Fibroblast of skin of back (primary cell): ENCODE measurements at places on chromosomes 3 and 15.
A peak's percentile ranks its signal among the peaks of the same experiment; 100 is the strongest.

DNA sequence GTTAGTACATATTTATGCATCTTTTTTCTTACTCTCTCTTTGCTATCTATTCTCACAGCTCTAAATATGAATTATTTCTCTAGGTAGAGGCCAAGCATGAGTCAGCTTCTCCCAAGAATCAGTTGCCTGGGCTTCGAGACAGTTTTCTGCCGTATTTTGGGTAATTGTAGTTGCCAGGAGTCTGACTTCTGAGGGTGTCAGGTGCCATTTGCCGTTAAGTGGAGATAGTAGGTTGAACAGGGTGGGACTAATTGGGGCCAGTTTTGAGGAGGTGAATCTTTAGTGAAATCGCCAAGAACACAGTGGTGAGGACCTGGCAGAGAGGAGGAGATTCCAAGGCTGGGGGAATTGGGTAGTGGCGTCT is 7.8 kb upstream of the NRROS start:
- DNase-seq: no peak

- no peak for DNase-seq
Measured at GRCh38 chr15:99951511-99951910, 218.3 kb upstream of the LYSMD4 start.

- no peak for DNase-seq
Measured at GRCh38 chr15:60000113-60000823, 3.8 kb upstream of the FOXB1 start.

- DNase-seq: peak; percentile 63
Measured at GRCh38 chr3:127457094-127457475, 133.4 kb downstream of the TPRA1 start.

GRCh38 chr15:70113304-70113700 is 15.6 kb upstream of the TLE3 start:
- no peak for DNase-seq

- peak; percentile 83 for DNase-seq
Measured at GRCh38 chr15:75455424-75455981, 4.0 kb upstream of the SIN3A start.

GRCh38 chr3:159187232-159187631 is 385.4 kb downstream of the MFSD1 start:
- no peak for DNase-seq

GRCh38 chr3:125006291-125006731 is 49.5 kb downstream of the HEG1 start:
- DNase-seq: no peak

- DNase-seq: no peak
Measured at GRCh38 chr15:55334371-55334770, 15.3 kb downstream of the PIGB start.

DNA sequence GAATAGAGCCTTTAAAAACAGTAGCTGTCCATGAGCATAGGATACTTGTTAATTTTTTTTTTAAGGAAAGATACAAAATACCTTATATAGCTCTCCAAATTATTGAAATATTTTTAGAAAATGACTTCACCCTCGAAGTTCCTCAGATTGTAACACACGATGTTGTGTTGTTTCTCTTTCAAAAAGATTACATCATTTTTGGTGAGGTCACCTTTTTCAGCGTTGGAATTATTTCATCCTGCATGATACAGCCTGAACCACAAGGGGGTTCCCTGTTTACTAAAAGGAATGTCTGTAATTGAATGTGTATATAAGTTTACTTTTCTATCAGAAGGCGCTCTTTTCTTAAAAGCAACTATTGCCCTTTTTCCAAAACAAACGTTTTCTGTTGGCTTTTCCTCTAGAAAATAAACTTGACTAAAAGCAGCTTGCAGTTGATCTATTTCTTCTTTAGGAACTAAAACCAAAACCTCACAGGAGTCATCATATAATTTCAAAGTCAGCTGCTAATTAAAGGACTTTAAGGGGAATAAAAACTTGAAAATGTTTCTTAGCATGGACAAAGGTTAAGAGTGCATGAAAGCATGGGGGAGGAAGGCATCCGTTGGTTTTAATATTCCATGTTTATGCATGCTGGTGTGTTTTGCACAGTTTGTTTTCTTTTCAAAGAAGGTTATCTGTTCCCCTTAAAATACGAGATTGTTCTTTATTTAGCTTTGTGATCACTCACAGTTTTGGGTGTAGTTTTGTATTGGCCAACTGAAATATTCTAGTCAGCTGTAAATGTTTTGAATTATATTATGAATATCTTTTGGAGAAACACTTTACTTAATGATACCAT is 29.4 kb downstream of the LYSMD4 start:
- DNase-seq: peak; percentile 93

DNA sequence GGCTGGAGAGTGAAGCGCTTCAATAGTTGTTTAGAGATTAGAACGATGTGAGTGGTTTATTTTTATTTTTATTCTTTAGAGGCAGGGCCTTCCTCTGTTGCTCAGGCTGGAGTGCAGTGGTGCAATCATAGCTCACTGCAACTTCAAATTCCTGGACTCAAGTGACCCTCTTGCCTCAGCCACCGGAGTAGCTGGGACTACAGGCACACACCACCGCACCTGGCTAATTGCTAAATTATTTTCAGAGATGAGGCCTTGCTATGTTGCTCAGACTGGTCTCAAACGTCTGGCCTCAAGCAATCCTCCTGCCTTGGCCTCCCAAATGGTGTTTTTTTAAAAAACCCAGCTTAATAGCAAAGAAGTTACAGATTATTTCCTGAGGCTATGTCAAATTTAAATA is 29.0 kb downstream of the PPARG start:
- DNase-seq: no peak

DNA sequence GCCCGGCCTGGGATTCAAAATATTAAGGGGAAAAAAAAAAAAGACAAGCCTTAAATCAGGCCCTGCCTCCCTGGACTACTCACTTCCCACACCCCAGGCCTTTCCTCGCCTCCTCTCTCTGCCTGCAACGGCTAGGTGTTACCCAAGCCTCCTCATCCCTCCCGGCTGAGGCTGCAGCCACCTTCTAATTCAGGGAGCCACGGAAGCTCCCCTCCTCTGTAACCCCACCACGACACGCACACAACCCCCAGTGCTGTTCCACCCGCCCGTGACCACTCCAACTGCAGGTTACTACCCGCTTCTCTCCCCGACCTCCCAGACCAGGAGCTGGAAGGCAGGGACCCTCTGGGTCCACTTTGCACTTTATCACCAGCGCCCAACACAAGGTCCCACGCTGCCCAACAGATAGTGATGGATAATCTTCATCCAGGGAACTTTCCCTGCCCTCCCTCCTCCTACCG is 936 bp downstream of the KIF7 start:
- peak; percentile 56 for DNase-seq

DNA sequence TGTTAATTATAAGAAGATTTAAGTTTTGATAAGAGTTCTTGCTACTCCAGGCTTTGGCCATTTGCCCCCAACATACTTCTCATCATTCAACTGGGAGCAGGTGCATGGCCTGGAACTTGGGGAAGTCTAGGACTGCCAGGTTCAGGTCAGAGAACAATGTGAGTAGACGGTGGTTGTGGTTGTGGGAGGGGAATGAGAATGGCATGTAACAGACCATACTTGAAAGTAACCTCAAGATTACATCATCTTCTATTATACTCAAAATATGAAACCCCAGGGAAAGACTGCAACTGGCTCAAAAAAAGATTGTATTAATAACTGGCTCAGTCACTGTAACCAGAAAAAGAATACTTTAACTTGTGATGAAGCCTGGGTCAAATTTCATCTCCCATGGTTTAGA is 364.9 kb upstream of the DPPA4 start:
- peak; percentile 21 for DNase-seq

DNA sequence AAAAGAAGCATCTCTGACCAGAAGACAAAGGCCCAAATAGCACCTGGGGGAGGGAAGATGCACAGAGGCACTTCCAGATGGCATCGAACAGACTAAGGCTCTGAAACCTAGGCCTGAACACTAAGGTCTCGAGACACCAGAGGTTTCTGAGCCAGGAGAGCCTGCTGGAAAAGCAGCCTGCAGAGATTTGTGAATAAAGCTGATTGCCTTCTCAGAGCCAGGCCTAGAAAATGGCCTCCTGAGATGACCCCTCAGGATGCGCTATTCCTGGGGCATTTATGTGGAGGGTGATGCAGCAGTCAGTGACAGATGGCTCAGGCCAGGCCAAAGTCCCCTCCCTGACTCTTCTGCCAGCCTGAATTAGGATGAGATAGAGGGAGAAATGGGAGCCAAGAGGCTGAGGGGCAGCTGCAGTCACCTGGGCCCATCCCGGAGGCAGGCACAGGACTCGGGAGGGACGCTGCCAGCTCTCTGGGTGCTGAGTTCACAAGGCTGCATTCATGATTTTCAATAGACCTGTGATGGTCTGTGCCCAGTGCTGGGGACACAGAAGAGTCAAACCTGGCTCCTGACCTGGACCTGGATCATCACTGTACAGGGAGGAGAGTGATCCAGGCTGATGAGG is 6.9 kb downstream of the PRSS50 start:
- DNase-seq: no peak

DNA sequence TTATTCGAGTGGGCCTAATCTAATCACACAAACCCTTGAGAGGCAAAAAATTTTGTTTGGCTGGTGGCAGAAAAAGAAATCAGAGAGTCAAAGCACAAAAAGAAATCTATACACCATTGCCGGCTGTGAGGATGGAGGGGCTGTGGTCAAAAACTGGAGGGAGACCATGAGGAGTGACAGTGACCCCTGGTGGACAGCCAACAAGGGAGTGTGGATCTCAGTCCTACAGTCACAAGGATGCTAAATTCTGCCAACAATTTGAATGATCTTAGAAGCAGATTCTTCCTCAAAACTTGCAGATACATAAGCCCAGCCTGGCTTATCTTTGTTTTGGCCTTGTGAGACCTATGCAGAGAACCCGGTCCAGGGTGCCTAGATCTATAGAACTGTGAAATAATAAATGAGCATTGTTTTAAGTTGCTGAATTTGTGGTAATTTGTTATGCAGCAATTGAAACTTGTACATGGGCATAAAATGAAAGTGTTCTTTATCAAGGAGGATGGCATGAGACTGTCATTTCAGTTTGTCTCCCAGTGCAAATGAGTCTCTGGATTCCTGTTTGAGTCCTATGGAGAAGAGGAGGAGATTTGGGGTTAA is 103.0 kb upstream of the ARHGEF26 start:
- DNase-seq: peak; percentile 48

DNA sequence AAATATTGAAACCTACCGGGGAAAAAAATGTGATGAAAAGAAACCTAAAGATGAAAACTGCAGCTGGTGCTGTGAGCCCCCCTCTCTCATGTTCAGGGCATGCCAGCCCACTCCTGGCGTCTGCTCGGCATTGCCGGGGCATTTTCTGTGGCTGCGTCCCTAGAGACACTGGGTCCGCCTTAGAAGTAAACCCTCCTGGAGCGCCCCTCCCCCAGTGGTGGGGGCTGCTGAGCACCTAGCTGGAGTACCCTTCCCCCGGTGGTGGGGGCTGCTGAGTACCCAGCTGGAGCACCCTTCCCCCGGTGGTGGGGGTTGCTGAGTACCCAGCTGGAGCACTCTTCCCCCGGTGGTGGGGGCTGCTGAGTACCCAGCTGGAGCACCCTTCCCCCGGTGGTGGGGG is 24.5 kb upstream of the GABRA5 start:
- no peak for DNase-seq

DNA sequence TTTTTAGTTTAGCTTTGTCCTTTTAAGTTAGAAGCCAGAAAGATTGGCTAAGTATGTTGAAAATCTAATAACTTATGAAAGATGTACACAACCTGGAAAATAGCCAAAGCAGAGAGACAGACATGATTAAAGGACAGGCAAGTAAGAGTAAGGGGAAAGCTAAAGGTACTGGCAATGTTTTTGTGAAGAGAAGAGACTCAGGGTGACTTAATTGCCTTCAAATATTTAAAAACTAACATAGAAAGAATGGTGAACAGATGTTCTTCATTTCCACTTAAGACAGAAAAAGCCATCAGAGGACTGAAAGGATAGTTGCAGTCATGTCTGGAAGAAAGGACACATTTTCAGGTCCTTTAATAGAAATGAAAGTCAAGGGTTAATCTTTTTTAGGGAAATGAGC is 68.8 kb downstream of the ZNF385D start:
- DNase-seq: no peak

- DNase-seq: no peak
Measured at GRCh38 chr3:111700054-111700453, 104.9 kb upstream of the ZBED2 start.

DNA sequence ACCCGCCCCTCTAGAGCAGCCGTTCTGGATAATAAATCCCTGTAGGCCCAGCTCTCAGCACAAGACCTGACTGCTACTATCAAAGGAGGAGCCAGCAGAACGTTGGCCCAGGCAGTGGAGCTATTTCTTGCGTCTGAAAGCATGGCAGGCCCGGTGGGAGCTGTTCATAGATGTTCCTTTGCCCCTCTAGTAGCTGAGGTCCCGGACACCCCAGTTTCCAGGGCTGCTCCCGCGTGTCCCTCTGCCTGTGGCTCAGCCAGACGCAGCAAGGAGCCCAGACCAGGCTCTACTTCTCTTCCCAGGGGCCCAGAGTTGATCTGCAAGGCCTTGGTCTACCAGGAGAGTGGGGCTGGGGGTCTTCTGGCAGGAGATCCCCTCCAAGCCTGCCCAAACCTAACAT is 76.1 kb downstream of the FAM174B start:
- no peak for DNase-seq

GRCh38 chr3:45546716-45547701 is 47.5 kb upstream of the LIMD1 start:
- DNase-seq: no peak
